Stimulated activated CD4-positive, alpha-beta T cell treated with anti-CD3 and anti-CD28 coated beads, Interleukin-2, amount 100 ng/mL, for 4 hours (primary cell): ENCODE measurements at places on chromosomes 2 and 18.

DNA sequence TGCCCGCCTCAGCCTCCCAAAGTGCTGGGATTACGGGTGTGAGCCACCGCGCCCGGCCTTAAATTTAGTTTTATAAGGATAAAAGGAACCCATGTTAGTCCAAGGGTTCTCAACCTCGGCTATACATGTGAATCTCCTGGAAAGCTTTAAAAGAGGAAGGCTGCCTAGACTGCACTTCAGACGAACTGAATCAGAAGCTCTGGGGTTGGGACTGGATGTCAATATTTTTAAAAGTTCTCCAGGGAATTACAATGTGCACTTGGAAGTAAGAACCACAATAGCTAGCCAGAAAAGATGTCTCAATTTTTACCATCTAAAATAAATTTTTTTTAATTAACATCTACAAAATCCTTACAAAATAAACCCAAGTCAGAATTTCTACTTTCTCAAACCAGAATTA lies 10.1 kb downstream of the LMAN2L start:
- no peak for DNase-seq

DNA sequence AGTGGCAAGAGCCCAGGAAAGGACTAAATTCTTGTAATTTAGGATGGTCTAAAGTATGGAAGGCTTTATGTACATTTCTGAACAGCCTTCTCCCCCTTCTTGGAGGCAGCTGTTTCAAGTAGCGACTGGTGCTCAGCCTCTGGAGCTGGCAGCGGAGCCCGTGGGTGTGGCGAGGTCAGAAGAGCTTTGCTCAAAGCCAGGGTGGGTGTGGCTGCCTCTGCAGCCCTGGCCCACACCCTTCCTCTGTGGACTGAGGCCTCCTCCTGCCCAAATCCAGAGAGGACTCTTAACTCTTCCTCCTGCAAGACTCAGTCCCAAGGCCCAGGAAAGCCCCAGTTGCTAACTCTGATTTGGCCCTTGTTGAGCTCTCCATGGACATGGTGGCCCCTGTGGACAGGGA lies 202.1 kb upstream of the REV1 start:
- no peak for DNase-seq

DNA sequence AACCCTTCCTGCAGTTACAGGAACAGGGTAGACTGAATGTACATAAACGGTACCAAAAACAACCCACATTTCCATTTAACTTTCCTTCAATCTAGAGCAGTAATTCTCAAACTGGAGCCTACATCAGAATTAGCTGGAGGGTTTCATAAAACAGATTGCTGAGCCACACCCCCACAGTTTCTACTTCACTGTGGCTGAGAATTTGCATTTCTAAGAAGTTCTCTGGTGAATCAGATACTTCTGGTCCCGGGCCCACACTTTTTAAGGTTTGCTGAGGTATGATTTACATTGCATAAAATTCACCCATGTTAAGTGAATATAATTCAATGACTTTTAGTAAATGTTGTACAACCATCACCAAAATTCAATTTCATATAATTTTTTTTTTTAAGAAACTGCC lies 113.7 kb downstream of the SRBD1 start:
- DNase-seq: no peak

- no peak for DNase-seq
Observed at GRCh38 chr18:31578126-31578525, 13.6 kb upstream of the TTR start.

DNA sequence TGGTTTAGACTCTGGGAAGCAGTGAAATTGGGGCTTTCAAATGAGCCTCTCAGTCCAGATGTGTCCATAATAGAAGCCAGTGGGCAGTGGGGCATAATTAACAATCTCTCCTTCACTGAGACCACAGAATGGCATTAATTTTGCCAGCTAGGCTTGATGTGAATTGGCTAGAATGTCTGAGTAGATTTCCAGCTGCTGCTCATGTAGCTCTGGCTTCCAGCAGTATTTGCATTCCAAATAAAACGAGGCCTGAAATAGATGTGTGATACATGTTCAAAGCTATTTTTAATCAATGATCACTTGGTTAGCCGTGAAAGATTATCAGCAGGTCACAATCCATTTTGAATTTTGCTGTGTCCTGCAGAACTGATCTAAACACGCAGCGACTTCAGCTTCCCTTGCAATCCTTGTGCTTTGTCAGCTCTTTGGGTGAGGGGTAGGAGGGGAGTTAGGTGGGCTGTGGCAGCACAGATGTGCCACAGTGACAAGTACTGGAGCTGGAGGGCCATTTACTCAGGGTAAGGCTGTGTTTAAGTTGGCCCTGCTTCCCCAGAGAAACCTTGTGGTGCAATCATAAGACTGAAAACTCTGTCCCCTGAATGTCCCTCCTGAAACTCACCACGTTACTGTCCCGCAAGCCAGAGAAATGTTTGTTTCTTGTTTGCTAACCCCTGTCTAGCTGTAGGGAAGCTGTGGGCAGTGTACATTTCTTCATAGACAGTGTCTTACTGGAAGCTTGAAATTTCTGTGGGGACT lies 56.9 kb upstream of the TMEM178A start:
- no peak for DNase-seq

DNA sequence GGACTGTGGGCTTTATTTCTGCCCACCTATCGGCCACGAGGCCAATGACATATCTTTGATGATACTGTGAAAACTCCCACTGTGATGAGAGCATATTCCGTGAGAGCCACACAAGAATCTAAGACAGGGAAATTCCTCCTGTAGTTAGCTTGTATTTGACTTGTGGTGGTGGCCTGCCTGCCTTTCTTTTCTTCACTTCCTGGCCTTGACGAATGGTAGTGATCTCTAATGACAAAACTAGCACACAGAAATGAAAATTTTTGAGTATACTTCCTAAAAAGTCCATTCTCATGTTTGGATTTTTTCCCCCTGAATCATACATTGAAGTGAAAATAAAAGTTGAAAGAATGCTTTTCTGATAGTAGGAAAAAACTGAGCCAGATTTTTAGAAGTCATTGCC lies 94.4 kb downstream of the MGAT5 start:
- DNase-seq: no peak

GRCh38 chr2:169095621-169096105 lies 26.3 kb downstream of the DHRS9 start:
- no peak for DNase-seq

- DNase-seq: no peak
Observed at GRCh38 chr2:43488737-43489136, 107.1 kb downstream of the THADA start.

- no peak for DNase-seq
Observed at GRCh38 chr18:41645589-41646360, 309.3 kb upstream of the PIK3C3 start.

GRCh38 chr2:134282629-134283400 lies 28.9 kb downstream of the MGAT5 start:
- no peak for DNase-seq

- DNase-seq: no peak
Observed at GRCh38 chr2:68391869-68392268, 26.8 kb downstream of the PLEK start.

- no peak for DNase-seq
Observed at GRCh38 chr2:86521922-86522321, 41.3 kb downstream of the CHMP3 start.

GRCh38 chr18:58178511-58178910 lies 134.5 kb downstream of the NEDD4L start:
- DNase-seq: no peak

DNA sequence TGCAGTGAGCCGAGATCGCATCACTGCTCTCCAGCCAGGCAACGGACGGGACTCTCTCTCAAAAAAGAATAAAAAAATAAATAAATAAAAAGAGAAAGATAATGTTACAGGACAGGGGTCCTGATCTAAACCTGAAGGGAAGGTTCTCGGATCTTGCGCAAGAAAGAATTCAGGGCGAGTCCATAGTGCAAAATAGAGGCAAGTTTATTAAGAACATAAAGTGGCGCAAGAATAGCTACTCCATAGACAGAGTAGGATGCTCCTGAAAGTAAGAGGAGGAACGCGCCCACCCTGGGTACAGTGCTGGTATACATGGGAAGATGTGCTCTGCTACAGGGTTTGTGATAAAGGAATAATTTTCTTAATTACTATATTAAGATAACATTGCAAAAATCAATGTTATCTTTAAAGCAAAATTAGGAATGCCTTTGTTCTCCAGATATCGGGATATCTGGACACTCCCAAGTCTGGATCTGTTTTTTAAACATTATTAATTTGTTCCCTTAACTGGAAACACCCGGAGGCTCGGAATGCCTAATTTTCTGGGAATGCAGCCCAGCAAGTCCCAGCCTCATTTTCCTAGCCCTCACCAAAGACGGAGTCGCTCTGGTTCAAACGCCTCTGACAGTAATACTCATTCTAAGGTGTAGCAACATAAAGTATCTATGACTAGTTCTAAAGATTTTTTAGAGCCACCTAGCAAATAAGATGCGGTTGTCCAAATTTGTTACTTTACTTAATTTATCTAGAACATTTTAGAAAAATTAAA lies 38.8 kb downstream of the ACSL3 start:
- DNase-seq: no peak

DNA sequence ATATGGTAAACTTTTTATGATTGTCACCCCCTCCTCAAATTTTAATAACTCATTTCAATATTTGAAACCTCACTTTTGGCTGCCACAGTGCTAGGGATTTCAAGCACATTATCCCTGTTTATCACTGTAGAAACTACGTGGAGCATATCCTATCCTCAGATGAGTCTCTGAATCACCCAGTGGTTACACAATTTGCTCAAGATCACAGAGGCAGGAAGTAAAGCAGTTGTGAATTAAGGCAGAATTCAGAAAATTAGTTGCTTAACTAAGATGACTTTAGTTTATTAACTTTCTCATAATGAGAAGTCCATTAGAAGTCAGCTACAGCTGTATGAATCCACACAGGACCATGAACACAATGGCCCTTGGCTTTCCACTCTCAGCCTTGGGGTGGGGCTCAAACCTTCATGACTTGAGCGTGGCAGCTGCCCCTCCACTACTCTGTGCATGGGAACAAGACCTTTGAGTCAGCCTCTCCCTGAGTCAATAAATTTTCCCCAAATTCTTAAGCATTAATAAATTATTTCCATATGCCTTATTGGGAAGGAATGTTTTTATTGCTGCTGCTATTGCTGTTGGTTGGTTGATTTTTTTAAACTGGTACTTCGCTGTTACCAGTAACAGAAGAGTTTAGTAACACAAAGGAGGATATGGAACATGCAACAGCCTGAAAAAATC lies 369.0 kb downstream of the CBLN2 start:
- no peak for DNase-seq

DNA sequence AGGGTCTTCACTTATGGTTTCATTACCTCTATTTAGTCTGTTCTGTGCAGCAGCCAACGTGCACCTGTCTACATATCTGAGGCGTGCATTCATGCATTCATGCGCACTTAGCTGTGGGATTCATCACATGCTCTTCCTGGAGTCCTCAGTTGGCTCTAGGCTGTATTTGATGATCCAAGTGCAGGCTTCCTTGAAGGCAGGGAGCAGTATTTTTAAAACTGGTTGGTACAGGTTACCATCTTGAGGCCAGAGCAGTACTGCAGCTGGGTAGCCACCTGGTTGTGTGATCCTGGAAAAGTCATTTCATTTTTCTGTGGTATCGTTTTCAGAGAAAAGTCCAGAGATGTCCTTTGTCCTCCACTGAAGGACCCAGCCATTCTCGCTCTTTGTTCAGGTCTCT lies 109.8 kb downstream of the EN1 start:
- no peak for DNase-seq

- no peak for DNase-seq
Observed at GRCh38 chr2:224551693-224552092, 33.5 kb downstream of the CUL3 start.

DNA sequence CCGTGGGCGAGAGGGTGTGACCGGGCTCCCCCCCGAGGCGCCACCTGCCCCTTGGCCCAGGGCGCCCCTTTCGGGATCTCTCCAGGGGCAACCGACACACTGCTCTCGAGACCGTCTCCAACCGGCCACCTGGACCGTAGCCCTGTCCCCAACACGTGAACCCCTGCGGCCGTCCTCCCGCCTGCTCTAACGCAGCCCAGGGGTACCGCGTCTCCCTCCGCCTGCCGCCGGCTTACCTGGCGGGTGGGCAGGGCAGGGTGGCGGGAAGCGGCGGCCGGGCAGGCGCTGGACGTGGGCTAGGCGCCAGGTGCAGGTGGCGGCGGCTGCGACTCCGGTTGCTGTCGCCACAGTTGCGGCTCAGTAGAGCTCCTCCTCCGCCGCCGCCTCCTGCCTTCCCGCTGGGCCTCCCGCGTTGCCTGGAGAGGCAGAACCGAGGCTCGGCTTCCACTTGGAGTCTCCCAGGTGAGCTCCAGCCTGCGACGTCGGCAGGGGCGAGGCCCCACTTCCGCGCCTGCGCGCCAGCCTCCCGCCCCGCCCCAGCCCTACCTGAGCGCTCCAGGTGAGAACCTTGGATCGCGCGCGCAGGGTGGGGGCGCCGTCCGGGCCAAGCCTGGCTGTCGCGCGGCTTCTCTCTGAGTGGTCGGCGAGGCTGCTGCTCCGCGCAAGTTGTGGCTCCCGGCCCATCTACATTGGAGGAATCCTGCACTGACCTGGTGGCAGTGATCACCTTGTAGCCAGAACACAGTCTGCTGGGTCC lies at the start of gene GALNT3:
GALNT3 (minus strand) TSS at position 469 of the 757 bp plus-strand sequence. CDS start 23,547 bp downstream, outside the sequence.
- no peak for DNase-seq

GRCh38 chr2:176317199-176317598 lies 48.0 kb downstream of the MTX2 start:
- no peak for DNase-seq

GRCh38 chr2:166361351-166362153 lies 14.2 kb downstream of the SCN9A start:
- no peak for DNase-seq

GRCh38 chr18:55416791-55417190 lies 171.2 kb downstream of the TCF4 start:
- no peak for DNase-seq

- DNase-seq: no peak
Observed at GRCh38 chr2:98185801-98186200, 98.8 kb downstream of the VWA3B start.

DNA sequence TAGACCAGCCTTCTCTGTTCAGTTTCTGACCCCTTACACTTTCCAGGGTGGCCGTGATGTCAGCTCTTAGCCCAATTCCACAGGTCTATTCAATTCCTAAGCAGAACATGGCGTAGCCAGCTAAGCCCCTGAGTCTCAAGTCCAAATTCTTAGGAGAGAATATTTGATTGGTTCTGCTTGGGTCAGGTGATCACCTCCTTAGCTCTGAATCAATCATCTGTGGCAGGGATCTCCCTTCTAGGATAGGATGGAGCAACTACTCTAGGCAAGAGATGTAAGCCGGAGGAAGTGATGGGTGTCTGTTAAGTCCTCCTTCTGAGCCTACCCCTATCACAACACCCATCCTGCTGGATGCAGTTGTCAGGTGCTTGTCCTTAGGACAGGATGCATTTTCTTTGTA lies 11.1 kb downstream of the UCN start:
- no peak for DNase-seq

DNA sequence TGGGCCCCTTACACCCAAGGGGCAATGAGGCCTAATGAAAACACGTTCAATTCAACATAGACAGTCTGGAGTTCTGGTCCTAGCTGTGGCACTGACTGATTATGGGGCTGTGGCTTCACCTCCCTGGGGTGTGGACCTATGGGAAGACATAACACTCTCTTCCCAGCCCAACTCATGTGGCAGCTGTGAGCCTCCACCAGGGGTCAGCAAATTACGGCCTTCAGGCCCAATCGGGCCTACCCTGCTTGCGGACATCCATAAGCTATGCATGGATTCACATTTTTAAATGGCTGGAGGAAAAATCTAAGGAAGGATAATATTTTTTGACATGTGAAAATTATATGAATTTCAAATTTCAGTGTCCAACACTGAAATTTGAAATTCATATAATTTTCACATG lies 101.3 kb downstream of the LOXHD1 start:
- DNase-seq: no peak
